ENCODE measurements at places on chromosomes 16 and 17.

DNA sequence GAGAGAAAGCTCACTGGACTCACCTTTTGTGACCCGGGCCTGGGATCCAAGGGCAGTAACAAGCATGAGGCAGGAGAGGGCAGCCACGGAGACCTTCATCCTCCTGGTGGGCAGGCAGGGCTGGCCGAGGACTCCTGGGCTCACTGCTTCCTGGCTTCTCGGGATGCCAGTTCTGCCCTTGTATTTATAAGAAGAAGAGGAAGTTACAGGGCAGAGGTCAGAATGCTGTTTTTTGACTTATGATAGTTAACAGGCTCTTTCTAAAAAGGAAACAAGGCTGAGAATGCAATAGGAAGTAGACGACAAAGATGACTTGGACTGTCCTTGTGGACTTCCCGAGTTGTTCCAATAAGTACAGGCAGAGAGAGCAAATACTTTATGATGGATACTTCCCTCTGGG, at the start of gene CCL23:
TSS of gene CCL23 (minus strand) at position 174 of the 400 bp plus-strand sequence. CDS start at position 99, 75 bp downstream.
- no peak for DNase-seq

GRCh38 chr16:49651996-49652395, 203.9 kb downstream of the ZNF423 start:
- DNase-seq, result no peak

GRCh38 chr17:81310949-81311550, 15.9 kb upstream of the SLC38A10 start:
- no peak for DNase-seq

GRCh38 chr16:52597073-52597771, 50.3 kb upstream of the TOX3 start:
- DNase-seq, result no peak

- no peak for DNase-seq
These were observed 8.0 kb downstream of the TXNDC11 start for GRCh38 chr16:11734653-11735043.

Measured in dorsolateral prefrontal cortex (tissue), 122 donors.